AG08395 (cell line): ENCODE measurements at places on chromosomes 13 and 19.

DNA sequence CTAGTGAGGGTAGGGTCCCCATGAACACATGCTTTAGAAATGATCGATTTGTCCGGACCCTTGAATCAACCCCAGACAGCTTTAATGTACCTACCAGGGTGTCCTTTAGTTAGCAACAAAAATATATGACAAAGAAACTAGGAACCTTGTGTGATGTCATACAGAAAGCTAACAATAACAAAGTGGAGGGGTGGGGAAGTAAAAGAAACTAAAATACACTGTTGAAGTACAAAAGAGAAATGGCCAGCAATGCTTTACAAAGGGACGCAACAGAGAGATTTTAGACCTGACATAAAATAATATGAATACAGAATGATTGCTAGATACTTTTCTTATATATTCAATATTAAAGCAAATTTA lies 40.0 kb downstream of the DZIP1 start:
- DNase-seq = no peak

GRCh38 chr19:13841086-13841961 lies 35.6 kb upstream of the NANOS3 start:
- peak; percentile 15 for DNase-seq

DNA sequence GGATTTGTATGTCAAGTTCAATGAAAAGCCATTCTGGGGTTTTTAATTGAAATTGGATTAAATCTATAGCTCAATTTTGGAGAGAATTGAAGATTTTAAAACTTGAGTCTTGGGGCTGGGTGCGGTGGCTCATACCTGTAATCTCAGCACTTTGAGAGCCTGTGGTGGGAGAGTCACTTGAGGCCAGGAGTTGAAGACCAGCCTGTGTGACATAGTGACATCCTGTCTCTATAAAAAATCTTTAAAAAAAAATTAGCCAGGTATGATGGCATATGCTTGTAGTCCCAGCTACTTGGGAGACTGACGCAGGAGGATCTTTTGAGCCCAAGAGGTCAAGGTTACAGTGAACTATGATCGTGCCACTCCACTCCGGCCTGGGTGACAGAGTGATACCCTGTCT lies 41.2 kb downstream of the VAV1 start:
- no peak for DNase-seq

- no peak for DNase-seq
These were observed 93.6 kb upstream of the WASF3 start for GRCh38 chr13:26463848-26464247.

- no peak for DNase-seq
These were observed 21.4 kb downstream of the MAP4K1 start for GRCh38 chr19:38596057-38596981.

- no peak for DNase-seq
These were observed 55.8 kb upstream of the RFXAP start for GRCh38 chr13:36763126-36763722.

- peak; percentile 90 for DNase-seq
These were observed 24.3 kb upstream of the MYDGF start for GRCh38 chr19:4694211-4694987.

- DNase-seq = no peak
These were observed 1.4 kb upstream of the ZNF584 start for GRCh38 chr19:58406818-58407657.

DNA sequence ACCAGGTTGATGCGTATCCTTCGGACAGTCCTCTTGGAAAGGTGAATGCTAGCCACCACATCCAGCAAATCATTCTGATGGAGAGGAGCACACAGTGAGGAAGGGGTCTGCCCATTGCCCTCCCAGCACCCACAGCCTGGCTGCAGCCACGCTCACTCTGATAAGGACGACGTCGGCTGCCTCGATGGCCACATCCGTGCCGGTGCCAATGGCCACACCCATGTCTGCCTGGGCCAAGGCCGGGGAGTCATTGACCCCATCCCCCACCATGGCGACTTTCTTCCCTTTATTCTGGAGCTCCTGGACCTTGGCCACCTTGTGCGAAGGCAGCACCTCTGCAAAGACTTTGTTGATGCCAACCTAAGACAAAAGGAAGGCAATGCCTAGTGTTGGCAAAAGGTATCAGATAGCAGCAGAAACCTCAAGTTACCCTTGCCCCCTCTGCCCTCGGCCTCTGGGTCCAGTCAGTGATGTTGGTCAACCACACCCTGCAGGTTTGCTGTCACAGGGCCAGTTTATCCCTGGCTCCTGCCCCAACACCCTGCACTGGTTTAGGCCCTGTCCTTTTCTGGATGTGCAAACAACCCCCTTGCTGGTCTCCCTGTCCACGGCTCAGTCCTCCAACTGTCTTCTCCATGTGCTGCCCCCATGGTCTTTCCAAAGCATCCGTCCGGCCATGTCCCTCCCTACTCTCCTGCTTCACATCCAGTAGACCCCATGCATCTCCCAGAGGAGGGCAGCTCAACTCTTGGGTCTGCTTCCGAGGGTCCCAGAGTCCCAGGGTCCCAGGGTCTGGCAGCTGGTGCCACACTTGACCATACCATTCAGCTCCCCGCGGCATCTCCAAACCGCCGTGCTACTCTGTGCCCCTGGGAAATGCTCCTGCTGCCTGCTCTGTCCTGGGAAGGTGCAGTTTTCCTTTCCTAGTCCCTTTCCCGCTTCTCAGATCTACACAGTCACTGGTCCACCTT lies 73.6 kb downstream of the ATP7B start:
- DNase-seq = no peak

GRCh38 chr13:68748038-68748437 lies 1359.6 kb upstream of the ATXN8OS start:
- no peak for DNase-seq
